ENCODE measurements at places on chromosomes 13 and 19.

DNA sequence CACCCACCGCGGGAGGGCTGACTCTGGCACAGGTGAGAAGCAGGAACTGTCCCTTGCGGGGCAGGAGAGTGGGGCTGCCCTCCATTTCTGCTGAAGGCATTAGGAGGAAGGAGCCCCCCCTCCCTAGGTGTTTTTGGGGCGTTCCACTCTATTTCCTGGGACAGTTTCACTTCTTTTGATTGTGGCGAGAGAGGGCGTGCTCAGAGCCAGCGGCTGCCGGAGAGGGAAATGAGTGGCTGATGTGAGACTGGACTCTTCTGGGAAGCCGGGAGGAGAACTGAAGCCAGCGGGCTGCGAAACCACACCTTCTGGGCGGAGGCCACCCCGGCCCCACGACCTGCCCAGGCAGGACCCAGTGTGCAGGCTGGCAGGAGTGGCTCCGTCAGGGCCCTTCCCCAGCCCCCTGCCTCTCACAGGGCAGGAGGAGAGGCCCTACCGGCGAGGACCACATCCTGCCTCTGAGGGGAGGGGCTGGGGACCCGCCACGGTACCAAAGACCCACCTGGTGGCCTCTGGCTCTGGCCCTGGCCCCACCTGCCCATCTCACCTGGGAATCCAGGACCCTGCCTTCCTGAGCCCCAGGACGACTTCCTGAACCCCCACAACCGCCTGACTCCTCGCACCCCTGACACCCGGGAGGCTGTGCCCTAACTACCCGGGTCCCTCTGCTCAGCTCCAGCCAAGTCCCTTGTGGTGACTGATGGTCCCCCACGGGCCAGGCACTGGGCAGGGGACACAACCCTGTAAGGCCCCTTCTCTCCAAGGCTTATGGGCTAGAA, 25.9 kb downstream of the MPND start:
- DNase-seq = peak; percentile 84

DNA sequence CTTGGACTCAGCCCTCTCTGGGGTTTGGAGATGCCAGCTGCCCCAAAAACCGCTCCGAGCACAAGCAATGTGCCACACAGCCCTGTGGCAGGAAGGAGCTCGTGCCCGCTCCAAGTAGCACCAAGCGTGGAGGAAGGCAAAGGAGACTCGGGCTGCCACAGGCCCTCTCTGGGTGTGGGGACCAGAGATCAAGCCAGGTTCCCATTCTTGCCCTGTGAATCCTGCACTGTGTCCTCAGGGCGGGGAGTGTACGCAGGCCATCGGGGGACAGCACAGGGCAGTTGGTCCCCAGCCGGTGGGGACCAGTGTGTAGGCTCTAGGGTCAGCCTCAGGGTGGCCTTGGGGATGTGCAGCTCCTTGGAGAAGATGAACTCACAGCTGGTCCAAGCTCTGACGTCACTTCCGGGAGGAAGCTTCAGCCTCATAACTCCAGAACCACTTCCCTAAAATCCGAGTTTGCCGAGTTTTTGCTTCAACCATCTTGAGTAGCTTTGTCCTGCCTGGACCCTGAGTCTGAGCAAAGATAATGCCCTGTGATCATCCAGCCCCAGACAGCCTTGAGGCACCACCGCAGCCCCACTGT, 9.3 kb upstream of the CPAMD8 start:
- no peak for DNase-seq

DNA sequence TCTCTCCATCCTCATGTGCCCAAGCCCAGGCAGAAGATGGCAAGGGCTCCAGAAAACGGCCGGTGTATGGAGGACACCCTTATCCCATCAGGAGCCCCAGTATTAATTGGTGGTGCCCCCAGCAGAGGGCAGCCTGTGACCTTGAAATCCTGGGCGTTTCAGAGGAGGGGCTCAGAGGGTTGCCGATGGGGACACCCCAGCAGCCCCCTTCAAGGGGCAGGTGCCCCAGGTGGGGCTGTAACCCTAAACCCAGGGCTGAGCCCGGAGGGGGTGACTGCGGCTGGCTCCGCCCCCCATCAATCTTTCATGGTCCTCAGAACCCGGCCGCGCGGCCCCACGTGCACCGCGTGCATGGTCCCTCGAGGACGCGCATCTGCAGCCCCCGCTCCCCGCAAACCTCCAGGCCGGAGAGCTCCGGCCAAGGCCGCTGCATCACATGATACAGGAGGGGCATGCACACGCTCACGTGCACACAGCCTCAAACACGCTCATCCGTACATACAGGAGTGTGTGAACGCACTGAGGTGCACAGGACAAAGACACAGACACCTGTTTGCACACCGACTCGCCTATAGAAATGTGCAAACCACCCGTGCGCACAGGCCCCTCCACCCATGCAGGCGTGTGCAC, 949 bp downstream of the RAB3A start:
- DNase-seq = peak; percentile 54

DNA sequence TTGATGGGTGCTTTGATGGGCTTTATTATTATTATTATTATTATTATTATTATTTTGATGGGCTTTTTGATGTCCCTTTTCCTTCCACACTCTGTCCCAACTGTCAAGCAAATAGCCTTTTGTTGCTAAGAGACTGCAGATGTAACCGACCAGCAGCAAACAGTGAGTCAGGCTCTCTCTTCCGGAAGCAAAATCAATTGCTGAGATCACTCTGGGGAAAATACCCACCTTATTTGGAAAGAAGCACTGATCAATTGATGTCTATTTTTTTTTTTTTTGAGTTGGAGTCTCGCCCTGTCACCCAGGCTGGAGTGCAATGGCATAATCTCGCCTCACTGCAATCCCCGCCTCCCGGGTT, 2.9 kb downstream of the LDLR start:
- DNase-seq = peak; percentile 35

DNA sequence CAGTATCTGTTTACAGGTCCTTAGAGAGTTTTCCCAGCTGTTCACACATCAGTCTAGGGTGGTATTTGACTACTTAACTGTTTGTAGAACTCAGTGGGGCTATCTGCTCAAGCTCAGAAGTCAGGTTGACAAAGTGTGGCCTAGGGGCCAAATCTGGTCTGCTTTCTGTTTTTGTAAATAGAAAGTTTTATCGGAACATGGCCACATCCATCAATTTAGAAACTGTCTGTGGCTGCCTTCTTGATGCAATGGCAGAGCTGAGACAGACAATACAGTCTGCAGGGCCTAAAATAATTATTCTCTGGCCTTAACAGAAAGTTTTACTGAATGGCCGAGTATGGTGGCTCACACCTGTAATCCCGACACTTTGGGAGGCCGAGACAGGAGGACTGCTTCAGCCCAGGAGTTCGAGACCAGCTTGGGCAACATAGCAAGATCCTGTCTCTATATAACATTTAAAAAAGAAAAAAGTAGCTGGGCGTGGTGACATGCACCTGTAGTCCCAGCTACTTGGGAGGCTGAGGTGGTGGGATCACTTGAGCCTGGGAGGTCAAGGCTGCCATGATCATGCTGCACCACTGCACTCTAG, 2.4 kb downstream of the SMG9 start:
- no peak for DNase-seq

All from stimulated activated CD4-positive, alpha-beta T cell treated with anti-CD3 and anti-CD28 coated beads, Interleukin-15, amount 100 ng/mL, for 24 hours (primary cell).